BE2C (cell line): ENCODE measurements at places on chromosomes 3 and 15.

DNA sequence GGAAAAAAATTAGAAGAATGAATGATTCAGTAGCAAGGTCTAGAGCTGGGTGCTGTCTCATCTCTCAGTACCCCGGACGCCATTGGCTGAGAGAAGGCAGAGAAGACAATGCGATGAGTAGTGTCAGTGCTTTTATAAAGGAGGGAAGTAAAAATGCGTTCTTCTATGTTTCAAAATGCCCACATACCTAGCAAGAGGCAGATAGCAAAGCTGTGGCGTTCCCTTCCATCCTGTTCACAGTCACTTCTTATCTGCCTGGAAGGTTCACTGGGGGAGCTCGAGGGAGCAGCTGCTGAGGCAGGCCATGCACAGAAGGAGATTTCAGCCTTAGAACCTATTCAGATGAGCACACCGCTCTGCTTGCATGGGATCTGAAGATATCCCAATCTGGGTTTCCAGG is 234.0 kb downstream of the RPLP1 start:
- DNase-seq = no peak

DNA sequence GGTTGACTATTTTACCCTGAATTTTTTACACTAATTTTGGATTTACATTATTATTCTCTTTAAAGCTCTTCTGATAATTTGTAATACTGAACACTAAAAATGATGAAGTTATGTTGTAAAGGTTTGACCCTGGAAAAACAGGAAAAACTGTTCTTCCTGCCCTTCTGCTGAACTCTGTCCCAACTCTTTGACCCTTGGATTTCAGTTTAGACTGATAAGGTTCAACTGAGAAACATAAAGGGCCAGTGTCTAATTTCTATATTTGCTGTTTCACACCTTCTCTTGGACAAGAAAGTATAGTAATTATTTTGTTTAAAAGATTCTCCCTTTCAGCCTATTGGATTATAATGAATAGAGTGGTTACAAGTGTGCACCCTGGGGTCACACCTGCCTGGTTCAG is 12.8 kb upstream of the TMOD3 start:
- DNase-seq = no peak

- no peak for DNase-seq
These were observed 47.3 kb upstream of the LRRC58 start for GRCh38 chr3:120396469-120396868.

GRCh38 chr15:39961051-39961450 is 27.1 kb downstream of the EIF2AK4 start:
- DNase-seq = no peak

DNA sequence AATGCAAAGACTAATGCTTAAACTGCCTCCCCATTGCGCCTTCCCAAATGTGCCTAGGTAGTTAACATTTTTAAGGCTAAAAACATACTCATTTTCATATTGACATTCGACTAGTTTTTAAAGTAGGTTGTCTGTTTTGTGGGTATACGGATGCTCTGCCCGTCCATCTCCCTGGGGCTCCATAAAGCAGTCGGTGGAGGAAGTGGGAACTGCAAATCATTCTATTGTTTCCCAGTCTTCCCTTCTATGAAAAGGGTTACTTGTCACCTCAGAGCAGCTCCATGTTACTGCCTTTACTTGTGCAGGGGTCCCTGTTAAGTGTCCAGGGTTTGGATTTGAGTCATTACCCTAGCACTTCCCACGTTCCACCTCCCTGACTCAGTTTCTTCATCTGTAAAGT is 10.9 kb downstream of the CHCHD6 start:
- DNase-seq = no peak

GRCh38 chr3:120326784-120327183 is 22.4 kb downstream of the LRRC58 start:
- DNase-seq = no peak

DNA sequence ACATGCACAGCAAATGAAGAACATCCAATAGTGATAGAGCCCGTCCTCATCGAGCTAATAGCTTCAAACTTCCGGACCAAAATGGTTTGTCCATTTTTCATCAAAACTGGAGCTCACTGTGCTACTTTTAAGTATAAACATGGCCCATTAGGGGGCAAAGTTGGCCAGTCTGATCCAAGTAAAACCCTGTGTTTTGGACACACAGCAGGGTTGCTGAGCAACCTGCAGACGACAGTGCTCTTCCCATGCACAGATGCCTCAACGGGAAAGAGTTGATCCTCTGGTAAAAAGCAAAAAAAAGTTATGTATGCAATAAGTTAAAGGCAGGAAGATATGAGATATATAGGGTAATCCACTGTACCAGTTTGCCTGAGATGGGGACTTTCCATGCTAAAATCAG is 244.0 kb upstream of the THBS1 start:
- no peak for DNase-seq

GRCh38 chr3:167711439-167711838 is 23.3 kb downstream of the PDCD10 start:
- no peak for DNase-seq

DNA sequence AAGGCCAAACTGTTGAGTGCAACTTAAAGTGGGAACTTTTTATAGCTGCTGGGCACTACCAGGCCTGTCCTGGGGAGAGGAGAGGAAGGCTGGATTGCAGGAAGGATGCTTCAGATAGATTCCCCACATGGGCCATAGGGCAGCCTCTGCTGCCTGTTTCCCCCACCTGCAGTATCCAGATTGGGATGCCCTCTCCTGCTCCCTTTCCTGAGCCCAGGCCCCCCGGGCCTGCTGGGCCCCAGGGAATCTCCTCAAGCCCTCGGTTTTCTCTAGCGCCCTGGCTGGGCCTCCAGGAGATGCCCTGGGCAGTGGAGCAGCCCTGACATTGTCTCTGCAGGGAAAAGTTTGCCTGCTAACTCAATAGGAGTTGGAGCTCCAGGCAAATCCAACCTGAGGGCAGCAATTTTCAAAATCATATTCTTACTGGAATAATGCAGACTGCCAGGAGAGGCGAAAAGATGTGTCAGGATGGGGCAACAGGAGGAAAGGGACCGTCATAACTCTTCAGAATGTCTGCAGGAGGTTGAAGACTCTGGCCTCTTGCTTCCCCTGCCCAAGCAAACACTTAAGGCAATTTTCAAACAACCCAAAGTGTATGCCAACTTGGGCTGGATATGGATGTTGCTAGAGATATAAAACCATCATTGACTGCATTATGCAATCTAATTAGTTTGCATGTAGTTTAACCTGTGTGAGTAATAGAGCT is 4.4 kb downstream of the NR2F2 start:
- DNase-seq = no peak

GRCh38 chr3:72554689-72555088 is 293.6 kb downstream of the SHQ1 start:
- no peak for DNase-seq

- no peak for DNase-seq
These were observed 6.6 kb downstream of the HTR3C start for GRCh38 chr3:184059424-184059823.

DNA sequence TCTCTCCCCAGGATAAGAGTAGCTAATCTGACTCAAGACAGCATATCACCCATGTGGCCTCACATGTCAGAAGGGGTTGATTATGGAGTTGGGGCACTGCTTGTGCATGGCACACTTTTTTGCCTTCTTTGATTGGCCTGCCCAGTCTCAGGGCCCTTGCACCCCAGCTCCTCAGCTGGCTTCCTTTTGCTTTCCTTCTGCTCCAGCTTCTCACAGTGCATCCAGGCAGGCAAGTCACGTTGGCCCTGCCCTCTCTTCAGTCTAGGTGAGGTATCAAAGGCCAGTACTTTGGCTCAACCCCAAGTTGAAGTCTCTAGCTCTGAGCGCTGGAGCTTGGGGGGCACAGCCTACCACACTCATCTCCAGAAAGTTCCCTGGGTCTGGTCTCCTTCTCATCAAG is 42.2 kb downstream of the NGRN start:
- DNase-seq = no peak

- DNase-seq = peak; percentile 64
These were observed 27.3 kb downstream of the CEP19 start for GRCh38 chr3:196684548-196685407.

DNA sequence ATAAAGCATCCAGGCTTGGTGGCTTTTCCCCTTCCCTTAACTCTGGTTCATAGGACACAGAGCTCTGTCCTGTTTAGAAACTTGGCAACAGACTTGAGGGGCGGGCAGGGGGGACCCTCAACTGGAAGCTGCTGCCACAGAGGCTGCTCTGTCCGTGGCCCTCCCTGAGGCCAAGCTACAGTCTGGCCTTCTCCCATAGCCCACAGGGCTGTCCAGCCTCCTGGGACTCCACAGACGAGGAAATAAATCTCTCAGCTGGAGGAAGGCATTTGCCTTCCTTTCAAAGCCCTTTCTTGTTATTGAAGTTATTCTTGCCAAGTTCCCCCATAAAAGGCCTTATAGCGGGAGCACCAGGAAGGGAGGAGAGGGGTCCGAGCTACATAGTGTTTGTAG is 248.8 kb upstream of the TPM1 start:
- no peak for DNase-seq

- DNase-seq = peak; percentile 89
These were observed 15.6 kb downstream of the PIF1 start for GRCh38 chr15:64809649-64810496.

- no peak for DNase-seq
These were observed 106.5 kb downstream of the ASB7 start for GRCh38 chr15:100708916-100709315.

- DNase-seq = peak; percentile 5
These were observed 21.4 kb downstream of the ACKR2 start for GRCh38 chr3:42830437-42831320.

DNA sequence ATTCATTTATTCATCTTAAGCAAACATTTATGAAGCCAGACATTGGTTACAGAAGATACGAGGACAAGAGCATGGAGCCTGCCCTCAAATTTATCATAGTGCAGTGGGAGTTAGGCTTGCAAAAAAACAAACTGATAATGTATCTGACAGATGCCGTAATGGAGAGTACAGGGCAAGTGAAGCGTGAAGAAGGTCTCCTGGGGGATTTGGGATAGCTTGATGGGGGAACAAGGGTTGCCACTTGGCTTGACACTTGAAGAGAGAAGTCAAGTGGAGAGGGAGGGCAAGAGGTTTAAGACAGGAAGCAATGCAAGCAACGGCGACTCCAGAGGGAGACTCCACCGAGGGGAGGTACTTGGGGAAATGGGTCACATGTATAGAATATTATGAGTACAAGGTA is 129.3 kb downstream of the SSR3 start:
- DNase-seq = peak; percentile 62

DNA sequence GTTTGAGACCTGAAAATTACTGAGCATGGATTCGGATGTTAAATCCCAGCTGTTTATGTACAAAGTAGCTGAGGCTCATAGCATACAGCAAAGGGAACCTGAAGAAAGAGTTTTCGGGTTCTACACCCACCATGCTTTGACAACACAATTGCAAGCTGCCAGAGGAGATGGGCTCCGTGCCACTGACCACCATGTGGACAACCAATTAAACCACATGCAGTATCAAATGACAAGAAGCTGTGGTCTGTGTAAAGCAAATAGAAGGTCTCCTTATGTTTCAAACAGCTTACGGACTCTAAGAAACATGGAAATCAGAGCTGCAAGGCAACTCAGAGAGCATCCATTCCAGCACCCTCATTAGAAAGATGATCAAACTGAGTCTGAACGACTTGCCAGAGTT is 12.9 kb downstream of the GABRB3 start:
- no peak for DNase-seq

DNA sequence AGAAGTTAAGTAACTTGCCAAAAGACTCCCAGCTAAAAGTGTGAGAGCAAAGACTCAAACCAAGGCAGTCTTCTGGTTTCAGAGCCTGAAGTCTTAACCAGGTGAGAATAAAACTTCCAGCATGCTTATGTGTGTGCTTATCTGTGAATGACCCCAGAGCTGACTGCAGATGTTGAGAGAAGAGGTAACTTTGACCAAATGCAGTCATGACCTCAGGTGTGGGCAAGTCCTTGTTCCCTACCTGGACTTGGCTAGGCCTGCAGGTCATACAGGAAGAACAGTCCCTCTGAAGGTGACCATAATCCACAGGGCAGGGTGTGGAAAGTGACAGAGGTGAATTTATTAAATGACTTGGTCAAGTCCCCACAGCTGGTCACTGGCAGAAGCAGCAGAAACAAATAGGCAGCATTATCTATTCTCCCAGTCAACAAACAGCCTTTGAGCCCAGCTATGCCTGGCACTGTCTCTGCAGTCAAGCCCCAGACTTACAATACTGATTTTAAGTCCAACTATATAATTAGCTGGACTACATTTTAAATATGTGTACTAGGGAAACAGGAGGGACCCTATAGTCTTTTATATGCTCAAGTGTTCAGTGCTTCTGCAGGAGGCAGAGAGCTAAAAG is 3.0 kb upstream of the CPEB1 start:
- no peak for DNase-seq

DNA sequence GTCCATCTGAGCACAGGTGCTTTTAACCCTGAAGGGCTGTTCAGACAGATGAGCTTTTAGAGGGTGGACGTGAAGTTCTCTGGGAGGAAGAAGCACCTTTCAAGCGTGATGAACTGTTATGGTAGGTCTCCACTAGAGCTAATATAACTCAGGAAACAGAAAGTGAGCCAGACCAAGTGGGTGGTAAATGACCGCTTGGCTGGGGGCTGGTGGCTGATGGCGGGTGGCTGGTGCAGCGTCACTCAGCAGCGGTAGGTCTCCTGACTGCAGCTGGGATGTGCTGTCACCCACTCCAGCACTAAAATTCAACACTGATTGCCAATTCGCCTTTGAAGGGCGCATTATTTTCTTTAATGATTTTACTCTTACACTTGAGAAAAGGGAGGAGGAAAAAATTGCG is 31.2 kb upstream of the LACTB start:
- DNase-seq = no peak

GRCh38 chr3:125512135-125512920 is 7.7 kb downstream of the SNX4 start:
- peak; percentile 78 for DNase-seq

DNA sequence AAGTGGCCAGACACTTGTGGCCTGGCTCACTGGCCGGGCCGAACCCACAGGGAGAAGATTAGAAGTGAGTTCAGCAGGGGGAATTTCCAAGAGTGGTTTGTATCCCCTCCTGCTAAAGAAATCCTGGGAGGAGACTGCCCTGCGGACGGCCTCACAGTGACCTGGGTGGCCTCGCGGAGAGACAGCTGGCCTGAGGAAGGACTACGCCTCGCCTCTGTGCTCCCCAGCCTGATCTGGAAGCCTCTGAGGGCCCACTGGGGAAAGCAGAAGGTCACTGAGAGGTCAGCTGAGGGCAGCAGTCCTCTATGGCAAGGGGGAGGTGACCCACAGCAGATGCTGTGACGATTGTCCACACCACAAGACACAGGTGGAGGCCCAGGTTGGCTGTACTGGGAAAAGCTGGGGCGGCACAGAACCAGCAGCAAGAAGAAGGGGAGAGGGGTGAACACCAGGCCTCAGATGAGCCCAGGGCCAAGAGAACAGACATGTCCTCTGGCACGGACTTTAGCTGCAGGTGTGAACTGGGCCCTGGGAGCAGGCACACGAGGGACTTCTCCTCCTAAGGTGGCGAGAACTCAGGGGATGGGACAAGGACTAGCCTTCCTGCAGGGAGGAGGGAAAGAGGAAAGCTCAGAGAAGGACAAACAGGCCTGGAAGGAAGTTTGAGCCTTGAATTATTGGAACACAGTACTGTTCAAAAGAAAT is 37.2 kb upstream of the DLG1 start:
- no peak for DNase-seq

GRCh38 chr15:63517202-63517601 is 12.8 kb downstream of the USP3 start:
- DNase-seq = no peak
